ENCODE measurements at places on chromosomes 11 and 22. TPM values are rescaled to one million over a fixed set of nuclear protein-coding genes. Genes with fewer than 3 reads are reported as not detected.

The APOA5 gene
- not detected for total RNA-seq

The RBMXL2 gene
- total RNA-seq, result not detected

The HBG1 gene
- total RNA-seq, result not detected

The TMEM121B gene
- under 0.01 TPM for total RNA-seq

The GRAMD1B gene
- 1.9 TPM for total RNA-seq

The FDX1 gene
- 6.8 TPM for total RNA-seq

The IGLL5 gene
- not detected for total RNA-seq

All from bladder microvascular endothelial cell (primary cell).